ENCODE measurements at places on chromosomes 6 and 20.

DNA sequence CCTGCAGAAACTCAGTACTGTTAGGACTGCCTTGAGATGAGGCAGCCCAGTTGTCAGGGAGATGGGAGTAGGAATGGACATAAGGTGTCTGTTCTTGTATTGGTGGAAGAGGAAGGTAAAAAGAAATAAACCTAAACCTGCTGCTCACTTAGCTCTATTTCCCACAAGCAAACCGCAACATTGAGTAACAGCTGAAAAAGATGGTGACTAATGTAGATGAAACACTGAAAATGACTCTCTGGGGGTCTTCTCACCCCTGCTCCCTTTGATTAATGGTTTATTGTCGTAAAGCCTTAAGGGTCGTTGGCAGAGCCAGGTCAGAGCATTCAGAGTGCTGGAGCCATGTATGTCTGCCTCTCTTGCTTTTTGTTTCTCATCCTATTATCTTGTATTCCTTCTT lies 87.5 kb downstream of the FOXO3 start:
- DNase-seq: no peak

GRCh38 chr6:28947831-28948270 lies 24.1 kb upstream of the TRIM27 start:
- peak; percentile 49 for DNase-seq

GRCh38 chr6:167495506-167496401 lies 170.9 kb downstream of the TTLL2 start:
- no peak for DNase-seq

GRCh38 chr6:49462599-49462926 lies 490 bp downstream of the MMUT start:
- no peak for DNase-seq

- no peak for DNase-seq
These were observed 123.0 kb downstream of the UTRN start for GRCh38 chr6:144408161-144408560.

DNA sequence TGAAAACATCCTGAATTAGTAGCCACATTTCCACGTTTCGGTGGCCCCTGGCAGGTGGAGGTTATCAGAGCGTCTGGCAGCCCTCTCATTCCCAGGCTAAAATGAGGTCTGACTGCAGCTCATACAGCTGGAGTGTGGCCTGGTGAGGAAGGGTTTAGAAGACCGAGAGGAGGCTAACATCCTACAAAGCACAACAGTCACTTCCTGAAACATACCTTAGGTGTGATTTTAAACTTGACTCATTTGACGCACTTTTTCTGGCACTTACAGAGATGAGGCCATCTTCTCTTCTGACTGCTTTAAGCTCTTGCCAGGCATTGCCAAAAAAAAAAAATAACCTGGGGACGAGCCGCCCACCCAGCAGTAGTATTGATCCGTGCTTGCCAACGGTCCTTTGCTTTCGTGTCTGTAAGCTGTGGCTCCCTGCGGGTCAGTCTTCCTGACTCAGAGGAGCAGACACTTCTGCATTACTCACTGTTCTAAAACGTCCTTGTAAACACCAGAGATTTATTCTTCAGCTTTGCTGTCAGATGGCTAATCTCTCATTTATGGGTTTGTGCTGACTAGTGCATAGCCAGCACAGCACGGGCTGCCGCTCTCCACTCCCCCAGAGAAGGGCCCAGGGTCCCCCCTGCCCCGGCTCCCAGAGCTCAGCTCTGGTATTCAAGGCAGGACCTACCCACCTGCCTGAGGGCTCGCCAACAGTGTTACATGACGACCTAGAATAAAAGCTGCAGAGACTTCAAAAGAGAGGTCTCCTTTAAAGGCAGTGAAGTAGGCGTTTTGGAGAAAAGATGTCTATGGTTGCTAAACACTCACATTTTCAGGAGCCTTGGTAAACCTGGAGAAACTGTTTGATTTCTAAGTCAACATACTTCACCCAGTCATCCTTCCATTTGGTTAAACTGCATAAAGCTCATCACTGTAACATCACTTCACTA lies 78.5 kb upstream of the FRMD1 start:
- DNase-seq: peak; percentile 75

DNA sequence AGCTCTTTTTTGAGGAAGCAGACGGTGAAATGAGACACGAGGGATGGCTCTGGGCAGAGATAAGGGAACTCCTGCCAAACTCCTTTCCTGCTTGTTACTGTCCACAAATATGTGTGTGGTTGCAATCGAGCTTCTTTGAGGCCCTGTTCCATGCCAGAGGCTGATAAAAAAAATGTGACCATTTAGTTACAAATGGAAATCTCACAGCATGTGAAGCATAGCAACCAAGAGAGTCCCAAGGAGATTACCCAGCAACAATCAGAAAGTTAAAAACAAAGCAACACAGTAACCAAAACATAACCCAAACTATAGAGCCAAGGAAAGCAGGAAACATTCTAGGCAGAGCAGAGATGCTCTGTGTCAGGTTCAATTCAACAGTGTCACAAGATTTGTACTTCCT lies 35.4 kb upstream of the HMGN3 start:
- peak; percentile 81 for DNase-seq

DNA sequence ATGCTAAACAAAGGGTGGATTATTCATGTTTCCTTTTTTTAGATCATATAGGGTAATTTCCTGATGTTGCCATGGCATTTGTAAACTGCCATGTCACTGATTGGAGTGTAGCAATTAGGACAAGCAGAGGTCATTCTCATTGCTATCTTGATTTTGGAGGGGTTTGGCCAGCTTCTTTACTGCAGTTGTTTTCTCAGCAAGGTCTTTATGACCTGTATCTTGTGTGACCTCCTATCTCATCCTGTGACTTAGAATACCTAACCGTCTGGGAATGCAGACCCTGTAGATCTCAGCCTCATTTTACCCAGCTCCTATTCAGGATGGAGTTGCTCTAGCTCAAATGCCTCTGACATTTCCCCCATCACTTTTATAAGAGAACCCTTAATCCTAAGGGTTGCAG lies 53.6 kb downstream of the CDS2 start:
- DNase-seq: no peak

- no peak for DNase-seq
These were observed 64.8 kb downstream of the SYNJ2 start for GRCh38 chr6:158046201-158047126.

DNA sequence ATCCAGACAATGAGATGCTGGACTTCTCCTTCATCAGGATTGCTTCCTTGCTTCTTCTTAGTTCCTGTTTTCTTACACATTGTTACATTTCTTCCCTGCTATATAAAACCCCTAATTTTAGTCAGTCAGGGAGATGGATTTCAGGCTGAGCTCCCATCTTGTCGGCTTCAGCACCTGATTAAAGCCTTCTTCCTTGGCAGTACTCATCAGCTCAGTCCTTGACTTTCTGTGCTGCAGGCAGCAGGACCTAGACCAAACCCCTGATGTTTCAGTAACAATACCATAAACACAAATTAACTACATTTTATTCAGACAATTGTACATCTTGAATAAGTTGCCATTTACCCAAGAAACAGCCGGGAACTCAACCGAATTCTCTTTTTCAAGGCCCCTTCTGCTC lies 156.4 kb upstream of the RREB1 start:
- no peak for DNase-seq

DNA sequence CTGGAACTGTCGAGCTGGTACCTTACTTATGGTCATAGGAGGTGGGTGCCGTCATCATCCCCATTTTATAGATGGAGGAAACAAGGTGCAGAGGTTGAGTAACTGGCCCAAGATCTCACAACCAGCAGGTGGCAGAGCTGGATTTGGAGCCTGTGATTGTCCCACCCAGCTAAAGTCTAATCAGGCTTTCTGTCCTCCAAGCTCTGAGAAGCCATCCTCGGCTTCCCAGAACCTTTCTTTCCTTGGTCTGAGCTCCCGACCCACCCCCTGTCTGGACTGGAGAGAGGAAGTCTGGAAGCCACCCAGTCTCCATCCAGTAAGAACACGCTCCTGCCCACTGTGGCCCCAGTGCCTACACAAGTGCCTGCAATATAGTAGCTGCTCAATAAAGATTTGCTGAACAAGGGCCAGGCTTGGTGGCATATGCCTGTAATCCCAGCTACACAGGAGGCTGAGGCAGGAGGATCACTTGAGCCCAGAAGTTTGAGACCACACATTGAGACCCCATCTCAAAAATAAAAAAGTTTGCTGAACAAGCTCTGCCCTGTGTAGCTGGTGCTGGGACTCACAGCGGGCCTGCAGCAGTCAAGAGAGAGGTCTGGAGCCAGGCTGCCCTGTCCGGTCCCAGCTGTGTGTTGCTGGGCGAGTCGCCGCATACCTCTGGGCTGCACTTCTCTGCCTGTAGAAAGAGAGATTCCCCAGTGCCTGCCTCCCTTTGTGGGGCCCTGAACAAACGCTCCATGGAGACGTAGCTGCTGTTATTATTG lies 32.5 kb upstream of the DLGAP4 start:
- peak; percentile 36 for DNase-seq

- DNase-seq: no peak
These were observed 111.2 kb upstream of the ADGRF1 start for GRCh38 chr6:47153404-47153755.

GRCh38 chr6:113142671-113143174 lies 714.4 kb upstream of the MARCKS start:
- no peak for DNase-seq

DNA sequence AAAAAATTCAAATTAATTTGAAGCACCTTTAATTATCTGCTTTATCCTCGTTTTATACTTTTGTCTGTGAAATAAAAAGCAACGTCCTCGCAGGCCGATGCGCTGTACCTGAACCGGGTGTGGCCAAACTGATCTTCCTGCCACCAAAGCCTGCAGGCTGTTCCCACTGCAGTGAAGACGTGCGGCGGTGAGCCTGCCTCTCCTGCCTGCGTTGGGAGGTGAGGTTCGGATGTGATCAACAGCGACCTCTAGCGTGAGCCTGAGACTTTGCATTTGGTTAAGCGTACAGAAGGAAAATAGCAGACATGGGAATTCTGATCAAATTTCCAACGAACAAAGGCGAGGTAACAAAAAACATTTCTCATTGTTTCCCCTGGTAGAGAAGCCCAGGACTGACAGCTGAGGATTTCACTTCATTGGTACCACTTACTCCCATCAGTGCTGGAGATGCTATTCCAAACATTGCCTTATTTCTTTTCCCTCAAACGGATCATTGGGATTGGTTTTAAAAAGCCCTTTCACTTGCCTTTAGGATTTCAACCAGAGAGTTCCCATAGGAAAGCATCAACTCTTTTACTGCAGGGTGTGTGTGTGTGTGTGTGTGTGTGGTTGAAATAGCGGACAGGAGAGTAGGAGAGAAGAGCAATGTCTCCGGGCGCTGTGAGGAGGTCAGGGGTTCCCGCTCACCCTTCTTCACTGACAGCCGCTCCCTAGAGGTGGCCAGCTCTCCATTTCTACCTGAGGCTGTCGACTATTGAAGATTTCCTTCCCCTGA lies 56.6 kb upstream of the CCN6 start:
- peak; percentile 83 for DNase-seq

- peak; percentile 28 for DNase-seq
These were observed 241.6 kb downstream of the PHACTR1 start for GRCh38 chr6:12958052-12958706.

DNA sequence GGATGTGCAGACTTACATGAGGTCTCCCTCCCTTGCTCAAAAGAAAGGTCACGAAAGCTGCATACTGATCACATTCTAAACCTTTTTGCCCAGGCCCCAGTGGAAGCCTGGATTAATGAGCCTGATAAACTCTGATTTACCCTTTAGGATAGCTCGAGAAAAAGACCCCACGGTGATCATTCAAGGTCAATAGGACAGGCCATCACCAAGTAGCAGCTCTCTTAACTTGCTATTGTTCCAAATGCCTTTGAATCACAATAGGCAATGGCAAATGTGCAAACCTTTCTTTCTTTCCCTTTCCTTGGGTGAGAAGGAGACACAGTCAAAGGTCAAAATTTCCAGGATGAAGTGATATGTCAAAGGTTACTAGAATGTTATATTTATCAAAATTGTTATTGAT lies 327.3 kb downstream of the HDGFL1 start:
- no peak for DNase-seq

DNA sequence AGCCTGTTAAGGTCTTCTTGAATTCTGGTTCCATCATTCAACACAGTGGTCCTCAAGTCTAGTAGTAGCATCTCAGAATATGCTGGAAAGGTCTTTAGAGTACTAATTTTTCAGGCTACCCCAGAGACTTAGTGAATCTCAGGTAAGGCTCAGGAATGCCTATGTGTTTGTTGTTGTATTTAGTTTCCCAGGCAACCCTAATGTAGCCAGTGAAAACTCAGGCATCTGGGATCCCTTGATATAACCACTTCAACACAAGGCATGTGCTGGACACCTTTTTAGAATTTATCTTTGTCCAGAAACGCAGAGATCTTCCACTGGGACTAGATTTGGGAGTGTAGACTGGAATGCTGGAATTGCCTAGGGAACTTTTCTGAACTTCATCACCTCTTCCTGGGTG lies 597.9 kb upstream of the FLRT3 start:
- no peak for DNase-seq

GRCh38 chr6:82144007-82144851 lies 103.3 kb downstream of the IBTK start:
- DNase-seq: peak; percentile 98

DNA sequence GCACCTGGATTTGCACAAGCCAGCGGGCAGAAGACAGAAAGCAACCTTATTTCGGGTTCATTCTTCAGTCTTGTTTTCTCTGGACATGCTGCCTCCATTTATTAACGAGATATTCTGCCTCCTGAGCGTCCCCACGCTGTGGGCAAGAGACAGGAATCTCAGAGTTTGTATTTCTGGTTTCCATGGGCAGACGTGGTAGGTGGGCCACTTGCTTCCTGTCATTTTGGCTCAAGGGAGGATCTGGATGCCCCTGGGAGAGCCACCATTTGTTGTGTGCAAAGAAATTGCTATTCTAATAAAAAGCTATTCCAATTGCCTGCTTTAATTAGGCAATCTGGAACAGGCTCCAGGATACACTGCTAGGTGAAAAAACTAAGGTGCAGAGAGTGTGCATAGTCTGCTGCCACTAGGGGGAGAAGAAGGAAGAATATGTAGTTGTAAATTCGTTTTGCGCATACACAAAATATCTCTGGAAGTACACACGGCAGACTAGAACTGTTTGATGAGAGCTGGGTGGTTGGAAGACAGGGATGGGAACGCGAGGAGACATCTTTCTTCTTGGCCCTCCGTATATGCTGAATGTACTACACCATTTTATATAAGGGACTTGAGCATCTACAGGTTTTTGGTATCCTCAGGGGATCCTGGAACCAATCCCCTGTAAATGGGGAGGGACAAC lies 30.1 kb upstream of the SLC16A10 start:
- peak; percentile 48 for DNase-seq

DNA sequence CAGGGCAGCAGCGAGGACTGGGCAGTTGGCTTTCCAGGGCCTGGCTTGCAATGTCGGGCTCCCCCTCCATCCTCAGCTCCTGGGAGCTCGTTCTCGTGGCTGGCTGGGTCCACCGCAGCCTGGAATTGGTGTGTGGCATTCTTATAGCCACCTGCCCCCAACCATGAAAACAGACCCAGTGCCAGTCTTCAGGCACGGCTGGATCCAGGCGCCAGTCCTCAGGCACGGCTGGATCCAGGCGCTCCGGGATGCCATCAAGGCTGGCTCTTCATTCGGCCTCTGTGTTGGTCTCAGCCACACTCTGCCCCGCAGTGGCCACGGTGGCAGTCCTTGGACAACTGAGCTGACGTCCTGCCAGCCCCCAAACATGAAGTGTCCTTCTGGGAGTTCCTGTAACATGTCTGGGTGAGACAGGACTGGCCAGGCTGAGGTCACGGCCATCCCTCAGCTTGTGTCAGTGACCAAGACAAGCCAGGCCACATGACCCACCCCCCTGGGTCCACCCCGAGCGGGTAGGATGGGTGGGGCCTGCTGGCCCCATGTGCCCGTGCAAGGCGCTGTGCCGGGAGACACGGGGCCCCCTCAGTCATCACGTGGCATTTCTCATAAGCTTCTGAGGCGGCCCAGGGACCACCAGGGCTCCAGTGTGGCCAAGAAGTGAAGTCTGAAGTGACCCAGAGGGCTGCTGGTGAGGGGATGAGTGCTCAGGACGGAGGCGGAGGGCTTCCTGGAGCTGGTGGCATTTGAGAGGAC lies 99.0 kb downstream of the TAF4 start:
- DNase-seq: no peak
